Pericardium fibroblast (primary cell): ENCODE measurements at places on chromosomes 6 and 20. TPM values are rescaled to one million over a fixed set of nuclear protein-coding genes. Genes with fewer than 3 reads are reported as not detected.

COL21A1 gene
- total RNA-seq = 77.5 and 151 TPM in 2 replicates

UST gene
- 15.2 and 17.6 TPM in 2 replicates for total RNA-seq

RBBP8NL gene
- total RNA-seq = not detected in 2 replicates

HLA-DQB2 gene
- not detected in 2 replicates for total RNA-seq

RSPO3 gene
- total RNA-seq = 0.47 and 1.5 TPM in 2 replicates

F13A1 gene
- total RNA-seq = 0.51 TPM in 1 of 2 replicates, not detected in the other

FAM184A gene
- not detected in 2 replicates for total RNA-seq

KCNK17 gene
- total RNA-seq = not detected in 2 replicates

DZANK1 gene
- total RNA-seq = 0.17 and 0.35 TPM in 2 replicates

PAQR8 gene
- total RNA-seq = 2.2 and 2.7 TPM in 2 replicates

DUSP15 gene
- total RNA-seq = 0.09 and 0.70 TPM in 2 replicates

SMIM13 gene
- total RNA-seq = 8.5 and 10.0 TPM in 2 replicates

TMEM217 gene
- total RNA-seq = 0.12 and 0.17 TPM in 2 replicates

PLG gene
- total RNA-seq = not detected in 2 replicates

SMPDL3A gene
- 14.3 and 16.8 TPM in 2 replicates for total RNA-seq

HLA-DQA1 gene
- not detected in 2 replicates for total RNA-seq

OOEP gene
- total RNA-seq = 0.23 TPM in 1 of 2 replicates, not detected in the other

SLC22A7 gene
- total RNA-seq = not detected in 2 replicates

OR10C1 gene
- total RNA-seq = not detected in 2 replicates

TFAP2B gene
- total RNA-seq = not detected in 2 replicates

UTRN gene
- 39.4 and 81.8 TPM in 2 replicates for total RNA-seq

DPPA5 gene
- total RNA-seq = not detected in 2 replicates

BACH2 gene
- total RNA-seq = 1.0 and 3.2 TPM in 2 replicates

SRMS gene
- not detected in 2 replicates for total RNA-seq

CAP2 gene
- total RNA-seq = 0.26 and 20.9 TPM in 2 replicates

ISM1 gene
- total RNA-seq = 0.82 TPM in 1 of 2 replicates, not detected in the other

SCRT2 gene
- total RNA-seq = not detected in 2 replicates

HRH3 gene
- not detected in 2 replicates for total RNA-seq

SAPCD1 gene
- total RNA-seq = 1.2 and 2.8 TPM in 2 replicates

ZC3H12D gene
- 0.12 TPM in 1 of 2 replicates, not detected in the other for total RNA-seq

SYNDIG1 gene
- 0.68 TPM in 1 of 2 replicates, not detected in the other for total RNA-seq

PTGIS gene
- 58.2 and 66.7 TPM in 2 replicates for total RNA-seq

ARMH2 gene
- not detected in 2 replicates for total RNA-seq

WFDC2 gene
- total RNA-seq = not detected in 2 replicates

PRRT1 gene
- total RNA-seq = 0.47 and 0.85 TPM in 2 replicates

GTSF1L gene
- total RNA-seq = not detected in 2 replicates

ZKSCAN8 gene
- 9.5 and 12.0 TPM in 2 replicates for total RNA-seq

BEND6 gene
- 7.0 and 11.7 TPM in 2 replicates for total RNA-seq

PROKR2 gene
- not detected in 2 replicates for total RNA-seq

CRISP2 gene
- not detected in 2 replicates for total RNA-seq

LRRC73 gene
- 0.35 and 1.5 TPM in 2 replicates for total RNA-seq

MDFI gene
- total RNA-seq = 15.1 and 30.8 TPM in 2 replicates

ZNF133 gene
- 12.8 and 16.7 TPM in 2 replicates for total RNA-seq

BPIFB2 gene
- not detected in 2 replicates for total RNA-seq

EPB41L1 gene
- 16.5 and 28.2 TPM in 2 replicates for total RNA-seq

DNMT3B gene
- 0.43 and 1.2 TPM in 2 replicates for total RNA-seq

SLC4A11 gene
- 1.4 TPM in 2 replicates for total RNA-seq

CGA gene
- total RNA-seq = not detected in 2 replicates

NKX2-2 gene
- not detected in 2 replicates for total RNA-seq

NR2E1 gene
- not detected in 2 replicates for total RNA-seq

ANGPT4 gene
- under 0.01 and 0.17 TPM in 2 replicates for total RNA-seq

PNPLA1 gene
- not detected in 2 replicates for total RNA-seq

PTK6 gene
- not detected in 2 replicates for total RNA-seq

PHACTR1 gene
- total RNA-seq = 0.26 and 1.1 TPM in 2 replicates

LBP gene
- total RNA-seq = 1.1 TPM in 1 of 2 replicates, not detected in the other

ADGRF1 gene
- total RNA-seq = not detected in 2 replicates

GPR63 gene
- total RNA-seq = 0.47 and 0.51 TPM in 2 replicates
